ENCODE measurements at places on chromosomes 7 and 10.
A peak's percentile ranks its signal among the peaks of the same experiment; 100 is the strongest.

DNA sequence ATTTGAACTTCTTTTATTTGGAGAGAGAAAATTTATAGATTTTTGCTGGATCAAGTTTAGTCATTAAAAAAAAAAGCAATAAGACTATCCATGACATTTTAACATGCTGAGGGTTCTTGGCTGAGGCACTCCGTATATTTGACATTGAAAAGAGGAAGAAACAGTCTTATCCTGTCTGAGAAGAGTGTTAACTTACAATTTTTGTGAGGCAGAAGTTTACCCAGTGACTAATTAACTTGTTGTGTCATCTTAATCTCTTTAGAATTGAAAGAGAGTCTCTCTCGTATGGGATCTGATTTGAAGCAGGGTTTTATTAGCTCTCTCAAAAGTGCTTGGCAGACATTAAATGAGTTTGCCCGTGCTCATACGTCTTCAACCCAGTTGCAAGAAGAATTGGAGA, 39.3 kb downstream of the SEC23IP start:
- no peak for DNase-seq

- DNase-seq, result peak; percentile 28
These were observed 129.9 kb downstream of the KBTBD2 start for GRCh38 chr7:32761451-32762205.

DNA sequence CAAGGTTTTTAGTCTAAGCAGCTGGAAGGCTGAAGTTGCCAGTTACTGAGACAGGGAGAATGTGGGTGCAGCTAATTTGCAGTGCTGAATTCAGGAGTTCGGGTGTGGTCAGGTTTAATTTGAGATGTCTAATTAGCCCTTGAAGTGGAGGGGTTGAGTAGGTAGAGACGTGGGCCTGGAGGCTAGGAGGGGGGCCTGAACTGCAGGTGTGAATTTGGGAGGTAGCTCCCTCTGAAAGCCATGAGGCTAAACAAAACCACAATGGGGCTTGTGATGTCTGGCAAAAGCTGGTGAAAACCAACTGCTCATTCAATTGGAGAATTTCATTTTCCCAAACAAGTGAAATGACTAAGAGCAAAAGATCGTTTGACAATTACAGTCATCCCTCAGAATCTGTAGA, 246.0 kb upstream of the NFE2L3 start:
- DNase-seq, result no peak

- DNase-seq, result no peak
These were observed 223.7 kb upstream of the ZMIZ1 start for GRCh38 chr10:78844960-78845607.

GRCh38 chr7:130008941-130009847, 42.0 kb downstream of the ZC3HC1 start:
- DNase-seq, result peak; percentile 32

- no peak for DNase-seq
These were observed 84.4 kb downstream of the KLF6 start for GRCh38 chr10:3700531-3701076.

- DNase-seq, result no peak
These were observed 71.6 kb downstream of the TLL2 start for GRCh38 chr10:96441987-96442643.

DNA sequence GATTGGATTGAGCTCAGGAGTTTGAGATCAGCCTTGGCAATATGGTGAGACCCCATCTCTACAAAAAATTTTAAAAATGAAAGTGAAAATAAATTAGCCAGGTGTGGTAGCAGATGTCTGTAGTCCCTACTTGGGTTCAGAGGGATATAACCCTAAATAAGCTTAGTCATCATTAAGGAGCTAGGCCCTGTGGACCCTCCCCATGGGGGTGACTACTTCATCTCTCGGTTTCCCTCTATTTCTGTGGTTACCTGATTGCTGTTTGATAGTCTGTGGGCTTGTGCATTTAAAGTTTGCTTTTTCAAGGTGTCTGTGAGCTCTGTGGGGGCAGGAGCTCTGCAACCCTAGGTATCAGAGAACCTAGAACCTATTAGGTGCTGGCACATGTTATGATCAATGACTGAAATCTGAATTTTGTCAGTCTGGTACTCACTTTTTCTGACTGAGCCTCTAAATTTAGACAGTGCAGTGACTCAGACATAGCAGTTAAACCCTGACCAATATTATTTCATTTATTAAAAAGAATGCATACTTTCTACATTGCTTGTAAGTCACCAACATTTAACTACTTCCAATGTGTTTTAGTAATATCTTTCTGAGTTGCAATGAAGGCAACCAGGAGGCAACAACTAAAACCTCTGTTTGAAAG, 8.1 kb upstream of the CUZD1 start:
- no peak for DNase-seq

DNA sequence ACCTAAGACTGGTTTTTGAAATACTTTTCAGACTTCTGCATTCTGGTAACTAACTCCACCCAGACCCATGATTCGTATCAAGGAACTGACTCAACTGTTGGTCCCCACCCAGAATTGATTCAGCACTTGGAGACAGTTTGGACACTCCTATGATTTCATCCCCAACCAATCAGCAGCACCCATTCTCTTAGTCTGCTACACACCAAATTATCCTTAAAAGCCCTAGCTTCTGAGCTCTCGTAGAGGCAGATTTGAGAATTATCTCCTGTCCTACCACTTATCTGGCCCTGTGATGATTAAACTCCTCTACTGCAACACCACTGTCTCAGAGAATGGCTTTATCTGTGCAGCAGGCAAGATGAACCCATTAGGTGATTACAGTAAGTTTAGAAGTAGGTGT, 7.7 kb upstream of the GSTO1 start:
- DNase-seq, result no peak

GRCh38 chr10:80411267-80411668, 2.9 kb downstream of the PRXL2A start:
- peak; percentile 38 for DNase-seq

DNA sequence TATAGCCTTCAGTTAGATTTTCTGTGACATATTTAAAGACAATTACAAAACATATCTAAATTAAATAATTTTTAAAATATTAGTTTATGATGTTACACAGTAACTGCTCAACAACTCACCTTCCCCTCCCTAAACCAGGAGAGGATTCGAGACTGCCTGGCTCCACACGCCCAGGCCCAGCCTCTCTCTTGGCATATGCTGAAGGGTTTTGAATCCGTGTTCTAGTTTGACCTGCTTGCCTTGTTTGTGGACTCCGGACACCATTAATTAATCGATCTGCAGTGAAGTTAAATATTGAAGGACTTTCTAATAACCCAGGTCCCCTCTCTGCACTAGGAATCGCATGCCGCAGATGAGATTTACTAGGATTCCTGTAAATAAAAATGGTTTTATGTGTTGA, 106.6 kb downstream of the LARP4B start:
- no peak for DNase-seq

DNA sequence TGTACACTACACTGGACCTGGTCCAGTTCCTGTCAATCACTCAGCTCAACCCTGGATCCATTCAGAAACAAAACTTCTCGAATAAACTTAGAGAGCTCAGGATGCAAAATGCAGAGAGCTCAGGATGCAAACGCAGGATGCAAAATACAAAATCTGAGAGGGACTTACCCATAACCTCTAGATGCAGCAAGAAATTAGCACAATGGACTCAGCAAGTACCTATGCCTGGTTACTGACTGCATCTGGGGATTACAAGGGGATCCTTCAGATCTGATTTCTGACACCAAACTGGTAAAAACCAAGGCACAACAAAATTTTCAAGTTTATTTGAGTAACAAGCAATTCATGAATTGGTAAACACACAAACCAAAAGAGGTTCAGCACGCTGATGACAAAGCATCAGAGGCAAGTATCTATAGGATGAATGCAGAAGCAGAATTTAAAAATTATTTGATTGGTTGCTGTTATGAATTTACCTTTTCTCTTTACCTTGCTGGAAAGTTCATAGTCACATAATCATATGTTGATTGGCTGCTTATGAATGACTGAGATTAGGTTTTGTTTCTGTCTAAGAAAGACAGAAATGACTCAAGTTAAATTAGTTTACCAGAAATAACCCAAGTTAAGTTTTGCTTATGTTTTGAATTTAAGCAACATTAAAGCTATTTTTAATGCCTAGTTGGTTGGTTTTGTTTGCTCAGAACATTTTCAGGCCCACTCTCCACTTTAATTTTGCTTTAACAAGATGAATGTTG, 11.4 kb downstream of the GIMAP6 start:
- no peak for DNase-seq

DNA sequence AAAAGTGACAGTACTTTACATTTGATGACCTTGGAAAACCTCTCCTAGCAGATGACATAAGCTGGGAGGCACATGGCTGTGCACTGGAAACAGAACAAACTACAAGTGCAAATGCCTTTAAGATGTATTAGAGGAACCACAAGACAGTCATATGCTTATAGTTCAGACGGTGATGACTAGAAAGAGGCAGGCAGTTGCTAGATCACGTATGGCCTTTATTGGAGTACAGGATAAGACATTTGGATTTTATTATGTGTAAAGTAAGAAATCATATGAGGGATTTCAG, 290.0 kb downstream of the SORCS1 start:
- DNase-seq, result no peak

GRCh38 chr7:98872328-98872924, 2.6 kb upstream of the TMEM130 start:
- DNase-seq, result no peak

- DNase-seq, result no peak
These were observed 347.5 kb upstream of the ZMIZ1 start for GRCh38 chr10:78721231-78721630.

DNA sequence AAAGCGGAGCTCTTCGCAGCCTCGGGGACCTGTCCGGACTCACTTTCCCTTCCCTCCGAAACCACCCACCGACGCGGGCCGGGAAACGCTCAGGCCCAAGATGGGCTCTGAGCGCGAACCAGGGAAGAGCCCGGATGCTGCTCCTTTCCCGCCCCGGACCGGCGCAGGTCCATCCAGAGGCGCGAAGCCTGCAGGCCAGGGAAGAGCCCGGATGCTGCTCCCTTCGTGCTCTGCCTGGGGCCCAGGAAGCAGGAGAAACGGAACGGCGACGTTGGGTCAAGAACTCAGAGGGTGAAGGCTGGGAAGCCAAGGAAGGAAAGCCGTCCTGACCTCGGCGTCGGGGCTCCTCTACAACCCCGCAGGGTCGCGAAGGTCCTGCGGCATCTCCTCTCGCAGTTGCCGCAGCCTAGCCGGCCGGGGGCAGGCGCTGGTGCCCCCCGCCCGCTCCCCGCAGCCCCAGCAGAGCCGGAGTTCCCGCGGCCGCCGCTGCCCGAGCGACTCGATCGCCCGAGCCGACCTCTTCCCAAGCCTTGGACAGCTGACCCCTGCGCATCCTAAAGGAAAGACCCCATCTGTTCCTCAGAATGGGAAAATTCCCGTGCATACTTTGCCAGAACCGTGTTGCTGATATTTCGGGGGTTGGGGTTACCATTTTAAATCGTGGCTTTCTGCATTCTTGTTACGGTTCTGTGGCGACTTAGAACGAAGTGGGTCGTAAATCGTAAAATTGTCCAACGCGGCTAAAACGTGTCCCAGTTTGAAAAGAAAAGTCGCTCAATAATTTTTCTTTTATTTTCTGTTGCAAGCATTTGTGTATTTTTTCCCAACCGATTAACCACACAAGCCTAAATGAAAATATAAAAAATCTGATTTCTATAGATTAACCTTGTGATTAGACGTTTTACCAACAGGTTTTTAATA, 7.5 kb downstream of the HOXA1 start:
- peak; percentile 29 for DNase-seq

GRCh38 chr7:137564677-137565076, 221.1 kb upstream of the PTN start:
- no peak for DNase-seq

GRCh38 chr10:61961278-61961677, 59.8 kb downstream of the ARID5B start:
- DNase-seq, result no peak

DNA sequence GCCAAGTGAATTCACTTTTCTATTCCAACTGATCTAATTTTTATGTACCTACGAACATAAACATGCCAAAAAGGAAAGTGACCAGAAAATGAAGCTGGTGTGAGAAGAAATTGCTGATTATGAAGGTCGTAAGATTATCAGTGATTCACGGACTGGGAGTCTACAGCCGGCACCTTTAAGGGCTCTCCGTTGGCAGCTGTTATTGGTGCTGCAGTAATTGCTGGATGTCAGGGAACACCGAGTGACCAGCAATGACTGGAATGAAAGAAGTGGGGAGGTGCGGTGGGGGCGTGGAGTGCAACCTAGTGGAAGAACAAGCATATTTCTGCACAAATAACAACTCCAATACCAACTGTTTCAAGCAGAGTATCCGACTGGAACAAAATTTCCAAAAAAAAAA, 109.8 kb upstream of the TARP start:
- no peak for DNase-seq

DNA sequence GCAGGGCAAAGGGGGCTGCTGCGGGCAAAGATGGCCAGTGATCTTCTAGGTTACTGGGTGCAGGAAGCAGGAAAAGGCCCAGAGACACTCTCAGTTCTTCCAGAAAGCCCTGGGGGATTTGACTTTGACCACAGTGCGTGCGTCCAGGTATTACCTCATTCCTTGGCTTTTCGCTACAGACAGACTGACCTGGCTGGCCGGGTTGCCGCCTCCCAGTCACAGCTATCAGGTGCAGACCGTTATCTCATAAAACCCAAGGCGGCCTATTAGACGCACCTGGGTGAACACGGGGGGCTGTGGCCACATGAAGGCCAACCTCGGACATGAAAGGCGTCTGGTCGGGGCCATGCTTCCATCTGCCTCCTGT, 80.3 kb downstream of the FOXL3 start:
- peak; percentile 12 for DNase-seq

- DNase-seq, result peak; percentile 3
These were observed 15.4 kb downstream of the PRF1 start for GRCh38 chr10:70587045-70587658.

DNA sequence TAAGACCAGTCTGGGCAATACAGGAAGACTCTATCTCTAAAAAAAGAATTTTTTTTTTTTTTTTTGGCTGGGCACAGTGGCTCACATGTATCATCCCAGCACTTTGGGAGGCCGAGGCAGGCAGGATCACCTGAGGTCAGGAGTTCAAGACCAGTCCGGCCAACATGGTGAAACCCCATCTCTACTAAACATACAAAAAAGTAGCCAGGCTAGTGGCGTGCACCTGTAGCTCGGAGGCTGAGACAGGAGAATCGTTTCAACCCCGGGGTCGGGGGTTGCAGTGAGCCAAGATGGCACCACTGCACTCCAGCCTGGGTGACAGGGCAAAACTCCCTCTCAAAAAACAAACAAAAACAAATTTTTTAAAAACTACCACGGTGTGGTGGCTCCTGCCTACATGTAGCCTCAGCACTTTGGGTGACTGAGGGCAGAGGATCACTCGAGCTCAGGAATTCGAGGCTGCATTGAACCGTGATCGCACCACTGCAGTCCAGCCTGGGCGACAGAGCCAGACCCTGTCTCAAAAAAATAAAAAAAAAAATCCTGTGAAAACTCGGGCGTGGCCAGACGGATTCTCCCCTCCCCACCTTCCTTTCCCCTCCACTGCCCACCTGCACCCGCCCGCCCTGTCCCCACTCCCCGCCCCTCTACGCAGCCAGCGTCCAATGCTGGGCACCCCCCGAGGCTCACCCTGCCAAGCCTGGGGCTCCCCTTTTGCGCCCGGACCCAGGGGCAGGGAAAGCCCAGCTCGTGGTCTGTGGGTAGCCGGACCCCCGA, 745 bp upstream of the ORAI2 start:
- no peak for DNase-seq

- no peak for DNase-seq
These were observed 110.1 kb downstream of the INHBA start for GRCh38 chr7:41592794-41593193.

GRCh38 chr7:92625617-92626016, 35.4 kb upstream of the FAM133B start:
- DNase-seq, result no peak

Measured in right hindlimb (tissue), 1 donor.